Cardiac septum (tissue), 1 donor: ENCODE measurements at places on chromosomes 2 and 18. TPM values are rescaled to one million over a fixed set of nuclear protein-coding genes. Genes with fewer than 3 reads are reported as not detected.
A peak's percentile ranks its signal among the peaks of the same experiment; 100 is the strongest.

GRCh38 chr18:8375249-8375648, 234.0 kb upstream of the RAB12 start:
- no peak for DNase-seq

DNA sequence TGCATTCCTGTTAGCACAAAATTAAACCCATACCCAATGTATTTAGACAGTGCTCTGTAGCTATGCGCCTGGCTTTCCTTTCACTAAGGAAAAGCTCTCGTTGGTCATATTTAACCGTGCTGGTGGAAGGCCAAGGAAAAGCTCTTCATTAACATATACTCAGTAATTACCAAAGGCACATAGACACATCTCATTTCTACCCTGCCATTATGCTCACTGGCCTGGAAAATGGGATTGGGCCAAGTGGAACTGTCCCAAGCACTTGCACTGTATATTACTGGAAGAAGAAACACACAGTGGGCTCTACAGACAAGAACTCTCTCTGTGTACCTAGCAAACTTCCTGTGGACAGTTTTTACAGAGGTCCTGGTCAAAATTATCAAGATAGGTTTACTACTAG, 274.4 kb downstream of the ERBB4 start:
- no peak for DNase-seq

GRCh38 chr2:133123393-133123792, 444.9 kb downstream of the NCKAP5 start:
- DNase-seq: no peak

The SKA1 gene
- total RNA-seq: 0.13 TPM

- DNase-seq: no peak
Observed at GRCh38 chr2:48829036-48829435, 73.5 kb upstream of the LHCGR start.

GRCh38 chr18:56709463-56709862, 58.3 kb downstream of the WDR7 start:
- no peak for DNase-seq

The MGAT4A gene
- total RNA-seq: 16.3 TPM

The FAM161A gene
- total RNA-seq: 1.9 TPM

The RAPH1 gene
- total RNA-seq: 20.6 TPM

The SEPTIN2 gene
- 219 TPM for total RNA-seq

DNA sequence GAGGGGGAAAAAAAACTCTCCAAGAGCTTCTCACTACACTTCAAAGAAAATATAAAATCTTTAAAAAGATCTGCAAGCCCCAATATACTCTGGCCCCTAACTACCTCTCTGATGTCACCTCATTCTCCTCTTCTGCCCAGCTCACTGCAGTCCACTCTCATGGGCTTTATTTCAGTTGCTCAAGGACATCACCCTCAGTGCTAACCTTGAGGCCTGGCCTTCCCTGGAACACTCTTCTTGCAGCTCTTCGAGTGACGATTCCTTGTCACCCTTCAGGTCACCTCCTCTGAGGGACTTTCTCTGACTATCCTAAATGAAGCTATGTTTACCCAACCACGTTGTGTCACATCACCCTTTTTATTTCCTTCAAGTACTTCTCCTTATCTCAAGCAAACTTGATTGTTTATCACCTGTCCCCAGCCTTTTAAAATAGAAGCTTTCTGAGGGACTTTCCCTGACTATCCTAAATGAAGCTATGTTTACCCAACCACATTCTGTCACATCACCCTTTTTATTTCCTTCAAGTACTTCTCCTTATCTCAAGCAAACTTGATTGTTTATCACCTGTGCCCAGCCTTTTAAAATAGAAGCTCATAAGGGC, 10.4 kb downstream of the RTTN start:
- DNase-seq: no peak

DNA sequence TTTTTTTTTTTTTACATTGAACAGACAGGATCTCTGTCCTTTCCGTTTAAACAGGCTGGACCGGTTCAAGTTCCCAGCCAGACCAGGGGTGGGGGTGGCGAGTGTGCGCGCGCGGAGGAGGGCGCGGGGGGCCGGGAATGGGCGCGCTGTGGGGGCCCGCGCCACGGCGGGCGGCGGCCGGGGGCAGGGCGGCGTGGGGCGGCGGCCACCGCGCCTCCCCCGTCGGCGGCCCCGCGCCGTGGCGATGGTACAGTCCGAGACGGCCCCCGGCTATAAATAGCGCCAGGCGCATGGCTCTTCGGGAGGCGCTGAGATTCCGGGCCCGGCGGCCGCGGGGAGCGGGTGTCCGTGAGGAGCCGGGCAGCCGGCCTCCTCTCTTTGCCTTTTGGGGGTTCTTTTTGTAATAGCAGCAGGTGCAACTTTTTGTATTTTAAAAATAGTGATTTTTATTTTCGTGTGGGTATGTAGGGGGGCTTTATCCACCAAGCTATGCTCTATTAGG, 430 bp upstream of the CELF4 start:
- peak; percentile 82 for DNase-seq

GRCh38 chr2:110103061-110103961, 12.3 kb downstream of the MALL start:
- no peak for DNase-seq

DNA sequence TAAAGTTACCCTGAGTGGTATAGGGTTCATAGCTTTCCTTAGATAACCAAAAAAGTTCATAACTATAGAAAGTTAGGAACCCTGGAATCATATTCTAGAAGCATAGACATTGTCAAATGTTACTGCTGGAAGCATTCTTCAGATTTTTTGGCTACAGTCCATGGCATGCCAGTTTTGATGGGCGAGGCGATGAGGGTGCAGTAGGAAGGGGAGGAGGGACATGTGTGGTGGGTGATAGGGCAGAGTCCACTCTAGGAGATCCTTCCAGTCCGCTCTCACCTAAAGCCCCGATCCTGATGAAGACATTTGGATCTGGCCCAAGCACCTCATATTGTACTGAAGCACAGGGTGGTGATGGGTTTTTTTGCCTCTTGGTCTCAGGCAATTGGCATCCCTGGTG, 91.8 kb downstream of the HRH4 start:
- no peak for DNase-seq

GRCh38 chr2:142756430-142756829, 121.0 kb upstream of the KYNU start:
- no peak for DNase-seq

The CCDC88A gene
- total RNA-seq: 29.1 TPM

The G6PC2 gene
- not detected for total RNA-seq

DNA sequence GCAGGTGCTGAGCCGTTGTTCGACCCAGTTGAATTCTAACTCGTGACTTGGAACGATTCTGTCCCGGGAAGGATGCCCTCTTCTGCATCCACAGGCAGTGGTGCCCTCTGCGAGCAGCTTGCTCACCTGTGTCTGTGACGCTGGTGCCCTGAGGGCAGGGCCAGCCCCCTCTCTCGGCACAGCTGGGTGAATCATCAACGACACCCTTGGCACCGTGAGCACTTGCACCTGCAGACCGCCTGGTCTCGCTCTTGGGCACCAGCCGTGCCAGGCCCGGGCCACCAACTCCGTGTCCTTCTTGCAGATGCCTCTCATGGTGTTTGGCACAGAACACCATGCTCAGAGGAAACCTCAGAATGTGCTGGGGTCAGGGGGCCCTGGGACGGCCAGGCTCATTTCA, 75.0 kb downstream of the SLC66A2 start:
- DNase-seq: peak; percentile 58
